Fibroblast of upper back skin (primary cell): ENCODE measurements at places on chromosomes 1 and 21.
A peak's percentile ranks its signal among the peaks of the same experiment; 100 is the strongest.

DNA sequence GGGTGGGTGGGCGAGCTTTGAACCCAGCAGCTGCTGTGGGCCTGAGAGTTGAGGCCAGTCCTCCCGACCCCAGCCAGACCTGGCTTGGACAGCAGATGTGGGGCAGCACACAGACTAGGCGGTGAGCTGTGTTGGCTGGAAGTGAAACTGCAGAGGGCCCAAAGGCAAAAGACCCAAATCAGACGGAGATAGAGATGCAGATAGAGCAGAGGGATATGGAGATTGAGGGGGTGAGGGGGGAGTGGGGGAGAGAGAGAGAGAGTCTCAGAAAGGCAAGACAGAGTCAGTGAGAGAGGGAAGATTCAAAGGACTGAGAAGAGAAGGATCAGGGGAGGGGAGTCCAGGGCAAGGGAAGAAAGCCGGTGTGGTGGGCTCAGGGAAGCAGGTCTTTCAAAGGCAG lies 17.0 kb upstream of the POU3F1 start:
- no peak for DNase-seq

DNA sequence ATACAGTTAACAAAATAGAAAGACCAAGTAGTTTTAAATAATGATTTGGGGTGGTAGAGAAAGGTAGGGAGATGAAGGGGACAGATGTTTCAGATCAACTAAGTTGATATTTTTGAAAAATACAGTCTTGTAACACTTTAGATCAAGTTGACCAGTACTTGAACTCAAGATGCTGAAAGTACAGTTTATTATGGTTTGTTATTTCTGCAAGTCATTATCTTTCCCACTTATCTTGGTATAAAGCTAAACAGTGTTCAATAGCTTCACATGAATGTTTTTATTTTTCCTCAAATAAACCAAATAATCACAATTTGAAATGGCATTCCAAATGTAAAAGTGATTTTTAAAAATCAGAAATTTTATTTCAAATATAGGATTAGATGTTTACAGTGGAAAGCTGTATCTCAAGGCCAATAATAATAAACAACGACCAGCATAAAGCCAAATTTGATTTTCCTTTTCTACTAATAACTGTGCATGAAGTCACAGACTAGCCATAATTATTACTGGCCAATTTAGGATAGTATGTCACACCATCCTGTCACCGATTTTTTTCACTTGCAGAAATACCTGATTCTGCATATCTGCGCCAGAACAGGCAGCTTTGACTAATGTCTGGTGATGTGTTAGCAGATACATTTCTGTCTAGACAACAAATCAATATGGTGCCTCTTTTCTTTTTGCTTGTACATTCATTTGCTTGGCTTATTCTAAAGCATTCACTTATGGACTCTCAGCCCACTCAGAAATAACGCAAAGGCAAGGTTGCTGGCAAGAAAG lies 320.2 kb downstream of the TM2D1 start:
- no peak for DNase-seq

DNA sequence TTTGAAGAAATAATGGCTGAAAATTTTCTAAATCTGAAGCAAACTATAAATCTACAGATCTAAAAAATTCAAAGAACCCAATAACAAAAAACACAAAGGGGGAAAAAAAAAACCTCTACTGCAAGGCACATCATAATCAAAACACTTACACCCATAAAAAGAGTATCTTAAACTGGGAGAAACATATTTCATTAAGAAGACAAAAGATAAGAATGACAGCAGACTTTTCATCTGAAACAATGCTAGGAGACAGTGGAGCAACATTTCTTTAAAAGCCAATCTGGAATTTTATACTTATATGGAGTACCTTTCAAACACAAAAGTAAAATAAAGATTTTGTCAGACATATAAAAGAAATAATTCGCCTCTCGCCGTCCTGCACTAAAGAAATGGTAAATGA lies 49.1 kb downstream of the COP1 start:
- no peak for DNase-seq

GRCh38 chr1:43121256-43121900 lies 50.7 kb downstream of the EBNA1BP2 start:
- DNase-seq, result no peak

GRCh38 chr1:77511440-77511840 lies 171.0 kb downstream of the ZZZ3 start:
- DNase-seq, result peak; percentile 96

DNA sequence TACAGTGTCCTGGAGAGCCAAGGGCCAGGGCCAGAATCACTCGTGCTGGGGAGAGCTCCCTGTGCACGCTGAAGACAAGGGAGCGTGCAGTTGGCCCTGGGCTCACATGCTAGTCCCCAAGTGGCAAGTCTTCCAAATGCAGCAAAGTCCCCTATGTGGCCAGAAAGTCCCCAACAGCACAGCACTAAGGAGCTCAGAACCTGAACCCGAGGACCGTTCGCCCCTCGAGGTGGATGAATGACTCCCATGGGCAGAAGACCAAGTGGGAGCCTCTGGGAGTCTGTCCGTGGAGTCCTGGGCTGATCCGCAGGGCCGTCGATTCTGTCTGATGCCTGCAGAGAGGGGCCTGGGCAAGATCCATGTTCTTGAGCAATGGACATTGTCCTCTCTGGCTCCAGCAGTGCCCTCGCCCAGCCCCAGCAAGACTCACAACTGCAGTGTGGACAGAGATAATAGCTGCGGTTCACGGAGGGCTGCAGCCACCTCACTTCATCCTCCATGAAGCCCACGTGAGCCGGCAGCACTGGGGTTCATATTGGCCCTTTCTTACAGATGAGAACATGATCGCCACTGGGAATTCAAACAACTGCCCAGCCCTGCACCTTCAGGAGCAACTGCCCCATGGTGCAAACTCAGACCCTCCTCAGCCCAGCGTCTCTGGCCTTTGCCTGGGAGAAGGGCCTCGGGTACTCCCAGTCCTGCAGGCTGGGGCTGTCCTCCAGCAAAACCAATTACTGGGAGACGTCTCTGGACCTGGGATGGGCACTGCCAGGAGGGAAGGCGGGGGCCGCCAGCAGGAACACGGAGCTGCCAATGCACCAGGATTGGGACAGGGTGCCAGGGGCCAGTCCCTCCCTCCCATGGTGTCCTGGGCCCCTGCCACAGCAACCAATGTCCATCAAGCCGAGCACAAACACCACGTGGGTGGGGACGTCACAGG lies 243.7 kb downstream of the NPHP4 start:
- no peak for DNase-seq

DNA sequence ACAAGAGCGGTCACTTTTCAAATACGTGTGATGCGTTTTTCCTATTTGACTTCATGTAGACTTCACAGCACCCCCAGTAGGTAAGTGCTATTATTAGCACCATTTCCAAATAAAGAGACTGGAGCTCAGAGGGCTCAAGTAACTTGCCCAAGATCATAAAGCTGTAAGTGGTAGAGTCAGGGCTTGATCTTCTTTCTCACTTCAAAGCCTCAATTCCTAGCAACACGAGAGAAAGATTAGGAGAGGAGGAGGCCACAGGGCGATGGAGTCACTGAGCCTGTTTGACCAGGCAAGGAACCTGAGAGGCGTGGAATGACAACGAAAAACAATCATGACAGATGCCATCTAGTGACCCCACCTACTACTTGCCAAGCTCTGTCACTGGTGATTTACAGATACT lies 181.0 kb downstream of the FOXD2 start:
- no peak for DNase-seq

GRCh38 chr1:191709215-191709614 lies 449.0 kb upstream of the RGS18 start:
- DNase-seq, result peak; percentile 30

DNA sequence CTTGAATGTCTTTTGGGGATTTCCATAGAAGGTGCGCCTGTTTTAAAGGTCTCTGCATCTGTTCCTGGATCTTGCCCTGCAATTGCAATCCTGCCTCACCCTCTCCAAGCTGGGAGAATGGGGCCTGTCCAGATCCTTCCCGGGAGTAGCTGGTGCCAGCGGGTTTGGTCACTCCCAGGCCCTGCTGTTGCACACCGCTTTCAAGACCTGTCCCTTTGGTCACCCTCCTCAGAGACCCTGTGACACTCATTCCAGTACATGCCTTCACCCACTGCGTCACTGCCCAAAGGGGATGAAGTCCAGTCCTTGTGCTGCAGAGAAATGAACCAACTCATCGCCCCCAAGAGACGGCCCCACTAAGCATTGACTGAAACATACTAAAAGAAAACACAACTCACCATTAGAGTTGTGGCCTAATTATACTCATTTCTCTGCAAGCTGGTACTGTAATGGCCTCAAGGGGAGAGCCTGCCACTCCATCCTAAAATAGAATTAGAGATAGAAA lies 1.9 kb upstream of the IRF2BP2 start:
- DNase-seq, result no peak

DNA sequence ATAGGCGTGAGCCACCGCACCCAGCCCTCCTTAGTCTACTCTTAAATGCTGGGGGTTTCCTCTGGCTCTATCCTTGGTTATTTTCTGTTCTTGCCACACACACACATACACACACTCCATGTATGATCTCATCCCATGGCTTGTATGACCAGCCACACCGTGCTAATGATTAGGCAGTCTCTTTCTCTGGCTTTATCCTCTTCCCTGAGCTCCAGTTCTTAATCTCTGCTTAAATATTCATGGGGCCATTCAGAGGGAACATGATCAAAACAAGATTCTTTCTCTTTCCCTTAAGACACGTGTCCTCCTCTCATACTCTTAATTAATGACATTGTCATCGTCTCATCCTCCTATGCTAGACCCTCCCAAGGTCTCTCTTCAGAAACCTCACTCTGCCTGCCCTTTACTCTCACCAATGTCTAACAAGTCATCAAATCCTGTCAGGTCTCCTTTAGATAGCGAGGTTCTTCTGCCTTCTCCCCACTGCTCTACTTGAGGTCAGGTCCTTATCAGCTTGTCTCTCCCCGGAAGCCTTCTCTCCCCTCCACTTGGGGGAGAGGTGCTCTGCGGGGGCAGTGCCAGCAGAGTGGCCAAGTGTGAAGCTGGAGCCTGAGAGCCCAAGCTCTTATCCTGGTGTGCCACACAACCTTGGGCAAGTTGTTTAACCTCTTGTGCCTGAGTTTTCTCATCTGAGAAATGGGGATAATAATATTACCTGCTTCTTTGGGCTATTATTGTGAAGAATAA lies 83.0 kb upstream of the GNG12 start:
- DNase-seq, result no peak

- no peak for DNase-seq
These were observed 20.4 kb downstream of the ARHGEF19 start for GRCh38 chr1:16191916-16192546.

GRCh38 chr1:56977910-56978309 lies 12.1 kb upstream of the C8B start:
- DNase-seq, result no peak

DNA sequence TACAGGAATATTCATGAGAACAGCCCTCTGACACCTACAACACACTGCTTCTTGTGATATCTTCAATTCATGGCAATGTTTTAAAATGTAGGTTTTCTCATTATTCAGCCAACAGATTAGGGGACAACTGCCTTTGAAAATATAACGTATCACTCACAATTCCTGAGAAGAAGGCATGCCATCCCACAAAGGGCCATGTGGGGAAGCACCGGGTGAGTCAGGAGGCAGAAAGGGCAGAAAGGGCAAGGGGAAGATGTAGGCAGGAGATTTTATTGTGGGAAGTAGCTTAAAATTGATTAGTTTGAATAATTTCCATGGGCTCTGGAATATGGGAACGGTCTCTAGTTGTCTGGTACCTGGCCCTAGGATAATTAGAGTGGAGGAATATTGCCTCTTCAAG lies 165.7 kb downstream of the HHIPL2 start:
- DNase-seq, result no peak
